ENCODE measurements at places on chromosomes 3 and 15.

GRCh38 chr3:32499585-32499984, 3.1 kb downstream of the CMTM6 start:
- DNase-seq = no peak

GRCh38 chr15:57916695-57917094, 148.8 kb downstream of the ALDH1A2 start:
- no peak for DNase-seq

GRCh38 chr3:144107923-144108322, 136.3 kb downstream of the DIPK2A start:
- no peak for DNase-seq

GRCh38 chr3:127147291-127147885, 45.5 kb upstream of the PRR23E start:
- DNase-seq = no peak

DNA sequence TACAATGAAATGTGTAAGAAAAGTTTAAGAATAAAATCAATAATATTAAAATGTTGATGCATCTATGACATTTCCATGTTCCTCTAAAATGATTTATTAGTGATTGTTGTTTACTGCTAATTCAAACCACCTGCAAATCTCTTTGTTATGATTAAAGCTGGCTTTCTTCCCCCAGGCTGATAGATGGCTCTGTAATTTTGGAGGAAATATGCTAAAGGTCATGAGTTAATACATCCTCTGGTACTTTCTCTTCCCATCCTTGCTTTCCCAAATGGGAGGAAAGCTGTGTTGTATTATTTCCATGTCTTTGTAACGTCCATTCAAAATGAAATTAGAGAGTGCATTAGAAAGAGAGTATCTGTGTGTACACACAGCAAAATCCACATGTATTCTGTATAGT, 139.5 kb upstream of the TMCO5A start:
- DNase-seq = no peak

GRCh38 chr3:106355873-106356272, 487.1 kb upstream of the CBLB start:
- no peak for DNase-seq

GRCh38 chr3:46549408-46549904, 16.6 kb downstream of the LRRC2 start:
- no peak for DNase-seq

GRCh38 chr15:57395292-57395691, 19.0 kb downstream of the CGNL1 start:
- peak; percentile 88 for DNase-seq
